ENCODE measurements at places on chromosomes 6 and 20. TPM values are rescaled to one million over a fixed set of nuclear protein-coding genes. Genes with fewer than 3 reads are reported as not detected.

The VGLL2 gene
- not detected for polyA plus RNA-seq

The KCNK16 gene
- polyA plus RNA-seq: not detected

The SLC12A5 gene
- 0.11 TPM for polyA plus RNA-seq

The SLC22A7 gene
- polyA plus RNA-seq: not detected

The LGSN gene
- polyA plus RNA-seq: not detected

The TFAP2B gene
- polyA plus RNA-seq: not detected

The ETV7 gene
- polyA plus RNA-seq: 5.1 TPM

The LPIN3 gene
- not detected for polyA plus RNA-seq

The HMGCLL1 gene
- not detected for polyA plus RNA-seq

The MAFB gene
- not detected for polyA plus RNA-seq

The OTOR gene
- not detected for polyA plus RNA-seq

The FAM217A gene
- not detected for polyA plus RNA-seq

The TGM3 gene
- not detected for polyA plus RNA-seq

All from IgD-negative memory B cell (primary cell).